ENCODE measurements at places on chromosomes 12 and 14.

- DNase-seq = no peak
- no peaks in the 10 kb centered on the region for H3K4me1 ChIP-seq
- no peaks in the 10 kb centered on the region for H3K27me3 ChIP-seq
- H3K36me3 ChIP-seq = no peaks in the 10 kb centered on the region
- H3K27ac ChIP-seq = no peak overlapping the region
Observed at GRCh38 chr12:118536306-118536906, 160.1 kb downstream of the SUDS3 start.

- no peak for DNase-seq
- peaks cover 9% of the 10 kb centered on the region for H3K27me3 ChIP-seq
Observed at GRCh38 chr14:23589606-23590005, 11.0 kb upstream of the JPH4 start.

DNA sequence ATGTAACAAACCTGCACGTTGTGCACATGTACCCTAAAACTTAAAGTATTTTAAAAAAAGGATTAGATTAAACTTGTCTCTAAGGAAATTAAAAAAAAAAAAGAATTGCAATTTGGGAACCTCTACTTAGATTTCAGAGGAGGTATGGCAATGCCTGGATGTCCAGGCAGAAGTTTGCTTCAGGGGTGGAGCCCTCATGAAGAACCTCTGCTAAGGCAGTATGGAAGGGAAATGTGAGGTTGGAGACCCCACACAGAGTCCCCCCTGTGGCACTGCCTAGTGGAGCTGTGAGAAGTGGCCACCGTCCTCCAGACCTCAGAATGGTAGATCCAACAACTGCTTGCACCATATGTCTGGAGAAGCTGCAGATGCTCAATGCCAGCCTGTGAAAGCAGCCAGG lies 279.6 kb upstream of the CCDC196 start:
- H3K27ac ChIP-seq = no peak overlapping the region
- no peaks in the 10 kb centered on the region for H3K36me3 ChIP-seq
- no peaks in the 10 kb centered on the region for H3K4me1 ChIP-seq
- no peak for DNase-seq
- H3K27me3 ChIP-seq = peaks cover 2% of the 10 kb centered on the region
- no peak overlapping the region for H3K4me3 ChIP-seq

GRCh38 chr14:24422261-24422660 lies 7.2 kb downstream of the CBLN3 start:
- H3K4me3 ChIP-seq = no peak overlapping the region
- H3K36me3 ChIP-seq = peaks cover 2% of the 10 kb centered on the region
- H3K27me3 ChIP-seq = peaks cover 6% of the 10 kb centered on the region
- peaks cover 23% of the 10 kb centered on the region for H3K4me1 ChIP-seq
- no peak for DNase-seq

GRCh38 chr12:67112586-67112985 lies 156.6 kb upstream of the CAND1 start:
- no peak for DNase-seq
- H3K36me3 ChIP-seq = no peaks in the 10 kb centered on the region
- no peak overlapping the region for H3K4me3 ChIP-seq

DNA sequence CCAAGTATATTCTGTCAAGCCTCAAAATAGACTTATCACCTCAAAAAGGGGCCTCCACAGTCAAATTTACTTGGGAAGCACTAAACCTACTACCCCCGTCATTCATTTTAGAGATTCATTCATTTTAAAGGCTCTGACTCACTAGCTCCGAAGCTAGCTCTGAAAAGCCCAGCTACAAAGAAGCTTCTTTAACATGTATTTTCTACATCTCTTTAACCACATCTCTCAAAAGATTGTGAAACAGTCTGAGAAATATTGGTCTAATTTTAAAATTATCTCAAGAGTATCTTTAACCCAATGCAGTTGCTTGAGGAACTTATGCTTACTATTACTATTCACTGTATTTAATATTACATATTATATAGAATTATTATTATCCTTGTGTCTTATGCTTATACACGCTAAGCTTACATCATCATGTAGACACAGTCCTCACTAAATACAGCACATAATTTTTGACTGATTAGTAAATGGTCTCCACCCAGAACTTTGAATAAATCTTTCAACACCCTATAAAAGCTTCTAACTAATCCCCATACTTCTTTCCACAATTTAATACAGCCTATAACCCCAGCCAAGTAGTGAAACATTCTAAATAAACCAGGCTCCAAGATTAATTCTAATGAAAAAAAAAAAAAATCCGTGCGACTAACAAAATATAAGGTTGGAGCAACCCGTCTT lies 7.8 kb downstream of the NT5DC3 start:
- no peak overlapping the region for H3K27ac ChIP-seq
- H3K27me3 ChIP-seq = peaks cover 2% of the 10 kb centered on the region
- H3K36me3 ChIP-seq = peaks cover 8% of the 10 kb centered on the region

GRCh38 chr12:25438638-25439037 lies 114.4 kb downstream of the LMNTD1 start:
- H3K27me3 ChIP-seq = peaks cover 4% of the 10 kb centered on the region
- H3K4me3 ChIP-seq = no peak overlapping the region
- H3K27ac ChIP-seq = no peak overlapping the region
- peaks cover 7% of the 10 kb centered on the region for H3K4me1 ChIP-seq
- no peaks in the 10 kb centered on the region for H3K36me3 ChIP-seq
- DNase-seq = no peak

GRCh38 chr12:103757248-103757647 lies 83.8 kb downstream of the NT5DC3 start:
- no peak overlapping the region for H3K27ac ChIP-seq
- H3K27me3 ChIP-seq = peaks cover under 1% of the 10 kb centered on the region
- no peaks in the 10 kb centered on the region for H3K36me3 ChIP-seq
- no peaks in the 10 kb centered on the region for H3K4me1 ChIP-seq
- no peak overlapping the region for H3K4me3 ChIP-seq
- DNase-seq = no peak

DNA sequence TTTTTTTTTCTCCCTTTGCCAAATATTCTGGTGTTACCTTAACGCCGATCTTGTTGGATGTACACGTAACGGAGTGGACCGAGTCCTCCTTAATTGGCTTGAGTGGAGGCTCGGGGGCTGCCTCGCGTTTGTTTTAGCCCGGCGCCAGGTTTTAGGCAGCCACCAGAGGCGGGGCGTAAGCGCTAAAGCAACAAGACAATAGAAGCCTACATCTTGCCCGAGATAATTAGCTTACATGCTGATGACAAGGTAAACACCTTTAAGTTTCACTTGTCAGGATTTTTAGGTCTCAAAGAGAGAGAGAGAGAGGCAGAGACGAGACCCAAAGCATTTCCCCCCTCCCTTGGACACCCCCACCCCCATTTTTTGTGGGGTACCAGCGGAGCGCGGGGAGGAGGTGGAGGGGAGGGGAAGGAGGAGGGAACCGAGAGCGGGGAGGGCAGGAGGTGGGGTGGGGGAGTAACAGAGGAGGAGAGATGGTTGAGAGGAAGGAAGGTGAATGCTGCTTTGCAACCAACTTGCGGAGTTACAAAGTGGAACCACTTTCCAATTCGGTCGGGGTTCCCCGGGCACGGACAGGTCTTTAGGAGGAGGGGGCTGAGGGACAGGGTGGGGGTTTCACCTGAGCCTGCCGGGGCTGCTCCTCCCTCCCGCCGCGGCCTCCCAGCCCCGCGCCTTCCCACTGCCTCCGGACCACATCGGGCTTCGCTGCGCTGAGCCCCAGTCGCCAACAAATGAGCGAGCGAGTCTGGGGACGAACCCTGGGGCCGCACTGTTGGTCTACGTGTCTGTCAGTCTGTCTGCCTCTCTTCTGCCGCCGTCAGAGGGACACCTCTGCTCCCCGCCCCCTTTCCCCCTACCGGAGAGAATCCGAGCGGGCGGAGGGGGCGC lies at the start of gene NKX2-1:
Gene NKX2-1 (minus strand): TSS at position 802 of the 891 bp plus-strand sequence. CDS start 103 bp downstream, at position 699.
- no peak for DNase-seq
- peaks cover 65% of the 10 kb centered on the region for H3K27me3 ChIP-seq
- peak within 1 kb of the TSS; percentile 70 for H3K27ac ChIP-seq
- peak within 1 kb of the TSS; percentile 37 for H3K4me3 ChIP-seq

DNA sequence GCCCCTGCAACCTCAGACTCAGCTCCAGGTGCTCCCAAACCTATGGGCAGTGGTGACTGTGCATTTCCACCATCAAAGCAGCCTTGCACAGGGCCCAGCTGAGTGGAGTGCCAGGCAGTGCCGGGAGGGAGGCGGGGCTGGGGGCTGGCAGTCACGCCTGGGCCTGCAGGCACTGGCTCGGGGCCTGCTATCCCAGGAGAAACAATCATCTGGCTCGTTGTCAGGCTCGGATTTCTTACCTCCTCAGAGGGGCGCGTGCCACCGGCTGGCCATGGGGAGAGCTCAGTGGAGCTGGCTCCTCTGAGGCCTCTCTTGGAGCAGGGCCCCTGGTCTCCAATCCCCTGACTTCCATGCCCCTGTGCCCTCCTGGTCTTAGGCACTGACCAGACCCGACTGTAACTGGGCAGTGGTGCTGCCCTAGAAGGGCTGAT lies 20.2 kb upstream of the PPP1R13B start:
- no peak for DNase-seq
- H3K27me3 ChIP-seq = peaks cover 5% of the 10 kb centered on the region
- H3K4me1 ChIP-seq = peaks cover 4% of the 10 kb centered on the region
- no peak overlapping the region for H3K27ac ChIP-seq
- H3K4me3 ChIP-seq = no peak overlapping the region

DNA sequence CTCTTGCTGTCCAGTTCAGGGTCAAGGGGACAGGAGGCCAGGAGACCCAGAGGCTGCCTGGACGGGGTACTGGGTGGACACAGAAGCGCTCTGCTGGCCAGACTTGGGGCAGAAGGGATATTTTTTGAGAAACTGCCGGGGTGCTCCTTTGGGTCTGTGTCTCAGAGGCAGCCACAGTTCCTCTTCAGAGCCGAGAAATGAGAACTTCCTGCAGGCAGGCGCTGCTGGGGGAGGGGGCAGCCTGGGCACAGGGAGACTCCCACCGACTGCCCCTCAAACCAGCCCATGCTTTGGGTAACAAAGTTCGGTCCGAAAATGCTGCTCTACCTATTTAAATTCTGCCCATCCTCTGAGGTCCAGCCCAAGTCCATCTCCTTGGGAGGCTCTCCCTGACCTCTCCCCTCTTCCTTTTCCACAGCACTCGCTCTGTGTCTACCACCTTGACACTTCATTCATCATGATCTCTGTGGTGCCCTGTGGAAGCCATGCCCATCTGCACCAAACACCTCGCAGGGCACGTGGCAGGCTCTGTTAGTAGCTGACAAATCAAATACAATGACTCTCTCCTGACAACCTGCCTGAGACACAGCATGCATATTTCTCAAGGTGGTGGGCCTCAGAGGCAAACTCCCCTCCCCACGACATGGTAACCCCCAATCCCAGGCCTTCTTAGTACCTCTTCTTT lies 16.4 kb downstream of the HDAC7 start:
- H3K27me3 ChIP-seq = no peaks in the 10 kb centered on the region
- peaks cover 61% of the 10 kb centered on the region for H3K36me3 ChIP-seq
- peaks cover 89% of the 10 kb centered on the region for H3K4me1 ChIP-seq
- peak overlapping the region; percentile 78 for H3K4me3 ChIP-seq

- H3K36me3 ChIP-seq = peaks cover 3% of the 10 kb centered on the region
- no peak for DNase-seq
- H3K4me1 ChIP-seq = peaks cover 62% of the 10 kb centered on the region
- peak overlapping the region; percentile 64 for H3K27ac ChIP-seq
Observed at GRCh38 chr12:104219361-104219892, 3.8 kb downstream of the TXNRD1 start.

DNA sequence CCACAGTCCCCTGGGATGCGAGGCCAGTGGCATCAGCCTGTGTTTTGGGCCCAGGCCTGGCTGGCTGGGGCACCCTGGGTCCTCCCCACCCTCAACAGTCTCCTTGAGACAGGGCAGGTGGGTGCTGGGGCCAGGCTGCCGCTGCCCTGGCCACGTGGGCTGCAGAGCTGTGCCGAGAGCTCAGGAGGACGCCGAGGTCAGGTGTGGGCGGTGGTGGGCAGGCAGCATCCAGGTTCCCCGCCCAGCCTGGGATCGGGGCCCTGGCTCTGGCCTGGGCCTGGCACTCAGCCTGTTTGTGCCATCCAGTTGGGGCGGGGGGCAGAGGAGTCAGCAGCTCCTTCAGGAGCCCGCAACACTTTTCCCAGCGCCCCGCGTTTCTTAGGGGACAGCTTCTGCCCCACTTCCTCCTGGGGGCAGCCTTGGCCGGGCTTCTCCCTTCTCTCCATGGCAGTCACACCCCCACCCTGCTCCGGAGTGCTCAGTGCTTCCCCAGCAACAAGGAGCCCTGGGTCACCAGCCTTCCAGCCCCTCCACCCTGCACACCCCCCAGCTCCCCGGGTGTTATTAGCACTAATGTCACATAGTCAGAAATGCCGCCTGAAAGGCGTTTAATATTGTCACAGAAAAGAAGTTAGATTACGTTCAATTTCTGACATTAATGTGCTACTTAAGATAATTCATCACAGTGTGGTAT lies 30.8 kb downstream of the KIF26A start:
- DNase-seq = no peak
- H3K4me1 ChIP-seq = no peaks in the 10 kb centered on the region
- H3K4me3 ChIP-seq = no peak overlapping the region
- H3K27me3 ChIP-seq = no peaks in the 10 kb centered on the region
- H3K27ac ChIP-seq = no peak overlapping the region

DNA sequence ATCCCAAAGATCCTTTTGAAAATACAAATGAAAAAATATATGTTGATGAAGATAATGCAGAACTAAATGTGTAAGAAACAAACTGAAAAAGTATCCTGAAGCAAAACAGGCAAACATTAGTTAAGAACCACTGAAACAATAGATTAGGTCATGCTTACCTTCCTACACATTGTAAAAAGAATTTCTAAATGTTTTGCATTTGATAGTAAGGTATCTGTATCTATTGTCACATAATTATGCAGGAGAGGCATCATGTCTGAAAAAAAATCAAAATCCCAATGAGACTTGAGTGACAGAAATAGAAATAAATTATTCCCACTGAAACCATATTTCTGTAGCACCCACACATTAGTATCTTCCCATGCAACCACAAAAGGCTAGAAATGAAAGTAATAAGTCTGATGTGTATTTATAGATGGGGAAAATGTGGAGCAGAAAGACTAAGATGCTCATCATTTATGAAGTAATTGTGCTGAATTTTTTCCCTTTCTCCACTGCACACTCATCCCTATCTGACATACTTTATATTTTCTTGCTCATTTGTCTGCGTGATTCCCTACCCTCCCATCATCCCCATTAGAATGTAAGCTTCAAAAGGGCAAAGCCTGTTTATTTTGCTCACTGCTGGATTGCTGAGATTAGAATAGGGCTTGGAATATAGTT lies 43.5 kb downstream of the IPO8 start:
- H3K36me3 ChIP-seq = peaks cover 15% of the 10 kb centered on the region
- H3K27ac ChIP-seq = peak overlapping the region; percentile 15
- no peak overlapping the region for H3K4me3 ChIP-seq
- peaks cover 12% of the 10 kb centered on the region for H3K4me1 ChIP-seq

- H3K27me3 ChIP-seq = no peaks in the 10 kb centered on the region
- H3K4me1 ChIP-seq = no peaks in the 10 kb centered on the region
- DNase-seq = no peak
- no peak overlapping the region for H3K27ac ChIP-seq
Observed at GRCh38 chr12:22981711-22982110, 356.7 kb downstream of the ETNK1 start.
